Heart left ventricle (tissue), 16 donors: ENCODE measurements at places on chromosomes 4 and X. TPM values are rescaled to one million over a fixed set of nuclear protein-coding genes. Genes with fewer than 3 reads are reported as not detected.

DNA sequence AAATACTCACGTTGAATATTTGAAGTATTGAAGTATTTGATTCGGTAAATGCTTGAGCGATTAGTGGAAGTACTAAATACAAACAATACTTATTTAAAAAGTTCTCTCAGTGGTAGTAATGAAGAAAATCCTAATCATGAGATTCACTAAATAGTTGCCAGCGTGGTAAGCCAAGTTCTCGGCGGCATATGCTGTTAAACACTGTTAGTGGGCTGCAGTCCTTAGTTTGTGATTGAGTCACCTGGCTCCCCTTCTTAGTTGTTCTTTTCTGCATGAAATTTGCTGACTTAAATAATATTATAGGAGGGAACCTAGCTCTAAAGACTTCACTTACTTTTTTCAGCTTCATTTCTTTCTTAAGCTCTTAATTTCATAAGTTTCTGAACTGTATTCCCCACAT, 51.4 kb downstream of the STIM2 start:
- DNase-seq, result no peak

Gene MUC7
- polyA plus RNA-seq, result not detected

DNA sequence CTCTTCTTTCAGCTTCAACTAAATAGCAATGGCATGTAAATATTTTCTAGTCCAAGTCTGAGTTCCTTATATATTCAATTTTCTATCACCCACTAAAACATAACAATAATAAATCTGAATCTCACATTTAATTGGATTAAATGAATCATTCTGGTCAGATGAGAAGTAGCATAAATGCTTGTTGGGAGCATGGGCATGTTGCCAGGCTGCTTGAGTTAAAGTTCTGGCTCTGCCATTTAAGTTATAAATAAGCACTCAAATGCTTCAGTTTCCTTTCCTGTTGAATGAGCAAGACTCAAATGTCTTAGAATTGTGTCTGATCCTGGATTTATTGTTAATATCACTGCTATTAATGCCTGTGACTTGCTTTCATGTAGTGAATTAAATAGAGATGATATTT, 496.3 kb downstream of the STPG2 start:
- no peak for DNase-seq

DNA sequence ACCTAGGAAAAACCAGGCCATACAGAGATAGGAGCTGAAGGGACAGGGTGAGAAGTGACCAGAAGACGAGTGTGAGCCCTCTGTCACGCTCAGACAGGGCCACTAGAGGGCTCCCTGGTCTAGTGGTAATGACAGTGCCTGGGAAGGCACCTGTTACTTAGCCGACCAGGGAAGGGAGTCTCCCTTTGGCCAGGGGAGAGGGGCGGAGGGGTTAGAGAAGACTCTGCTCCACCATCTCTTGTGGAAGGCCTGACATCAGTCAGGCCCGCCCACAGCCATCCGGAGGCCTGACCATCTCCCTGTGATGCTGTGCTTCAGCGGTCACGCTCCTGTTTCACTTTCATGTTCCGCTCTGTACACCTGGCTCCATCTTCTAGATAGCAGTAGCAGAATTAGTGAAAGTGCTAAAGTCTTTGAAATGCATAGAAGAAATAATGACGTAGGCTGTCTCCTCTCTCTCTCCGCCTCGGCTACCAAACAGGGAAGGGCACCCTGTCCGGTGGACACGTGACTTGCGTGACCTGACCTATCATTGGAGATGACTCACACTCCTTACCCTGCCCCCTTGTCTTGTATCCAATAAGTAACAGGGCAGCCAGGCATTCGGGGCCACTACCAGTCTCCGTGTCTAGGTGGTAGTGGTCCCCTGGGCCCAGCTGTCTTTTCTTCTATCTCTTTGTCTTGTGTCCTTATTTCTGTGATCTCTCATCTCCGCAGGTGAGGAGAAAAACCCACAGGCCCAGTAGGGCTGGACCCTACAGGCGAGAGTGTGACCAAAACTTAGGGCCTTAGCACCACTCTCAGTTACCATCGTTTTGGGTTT, 26.7 kb downstream of the HTT-AS start:
- DNase-seq, result peak; percentile 75

DNA sequence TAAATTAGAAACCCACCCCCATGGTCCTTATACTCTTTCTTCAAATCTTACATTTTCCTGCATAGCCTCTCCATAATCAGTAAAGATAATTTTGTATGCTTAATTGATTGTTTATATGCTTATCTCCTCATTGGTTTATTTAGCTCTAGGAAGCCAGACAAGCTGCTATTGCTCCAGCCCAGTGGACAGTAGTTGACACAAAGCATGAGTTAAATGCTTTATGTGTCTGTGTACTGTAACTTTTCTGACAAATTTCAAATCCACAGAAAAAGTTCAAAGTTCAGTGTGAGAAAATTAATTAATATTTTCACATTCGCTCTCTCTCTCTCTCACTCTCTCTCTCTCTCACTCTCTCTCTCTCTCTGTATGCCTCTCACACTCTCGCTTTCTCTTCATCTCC, 181.7 kb downstream of the GABRB1 start:
- DNase-seq, result no peak

Gene HS3ST1
- 0.30 TPM for polyA plus RNA-seq

DNA sequence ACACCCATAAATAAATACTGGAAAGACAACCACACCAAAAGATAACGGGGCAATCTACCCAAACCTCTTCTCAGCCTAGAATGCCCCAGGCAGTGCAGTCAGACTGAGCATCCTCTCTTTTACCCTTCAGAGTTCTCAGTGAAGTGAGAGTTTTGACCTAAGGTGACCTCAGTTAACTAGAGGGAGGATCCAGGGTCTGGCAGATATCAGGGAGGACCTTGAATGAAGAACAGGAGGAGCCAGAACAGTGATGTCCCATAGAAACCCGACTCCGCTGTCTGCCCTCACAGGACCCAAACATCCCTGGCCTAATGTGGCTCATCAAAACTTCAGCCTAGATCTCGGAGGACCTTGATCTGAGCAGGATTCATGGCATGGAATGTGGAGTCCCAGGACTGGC, at the start of gene MAGEB3:
Gene MAGEB3, plus strand, starts transcription at position 263 of the 400 bp plus-strand sequence. CDS start 5,268 bp downstream, outside the sequence.
- DNase-seq, result no peak

DNA sequence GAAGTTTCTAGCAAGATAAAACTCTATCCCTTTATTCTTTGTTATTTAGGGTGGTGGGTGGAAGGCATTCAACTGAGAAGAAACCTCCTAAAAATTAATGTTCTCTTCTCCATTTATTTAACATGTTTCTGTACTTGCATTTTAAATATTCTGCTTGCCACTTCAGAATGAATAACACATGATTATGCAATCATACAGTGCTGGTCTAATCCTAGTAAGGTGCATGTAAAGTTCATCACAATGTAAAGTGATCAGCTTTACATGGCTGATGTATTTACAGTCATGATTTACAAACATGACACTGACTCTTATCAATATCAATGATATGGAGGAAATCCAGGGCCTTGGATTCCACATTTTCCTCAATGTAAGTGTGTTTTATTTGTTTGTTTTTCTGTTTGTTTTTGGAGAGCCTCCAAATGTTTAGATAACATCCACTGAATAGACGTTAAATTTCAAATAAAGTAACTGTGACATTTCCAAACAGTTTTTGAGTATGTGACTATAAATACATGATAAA, 342.1 kb upstream of the CTSO start:
- DNase-seq, result no peak

DNA sequence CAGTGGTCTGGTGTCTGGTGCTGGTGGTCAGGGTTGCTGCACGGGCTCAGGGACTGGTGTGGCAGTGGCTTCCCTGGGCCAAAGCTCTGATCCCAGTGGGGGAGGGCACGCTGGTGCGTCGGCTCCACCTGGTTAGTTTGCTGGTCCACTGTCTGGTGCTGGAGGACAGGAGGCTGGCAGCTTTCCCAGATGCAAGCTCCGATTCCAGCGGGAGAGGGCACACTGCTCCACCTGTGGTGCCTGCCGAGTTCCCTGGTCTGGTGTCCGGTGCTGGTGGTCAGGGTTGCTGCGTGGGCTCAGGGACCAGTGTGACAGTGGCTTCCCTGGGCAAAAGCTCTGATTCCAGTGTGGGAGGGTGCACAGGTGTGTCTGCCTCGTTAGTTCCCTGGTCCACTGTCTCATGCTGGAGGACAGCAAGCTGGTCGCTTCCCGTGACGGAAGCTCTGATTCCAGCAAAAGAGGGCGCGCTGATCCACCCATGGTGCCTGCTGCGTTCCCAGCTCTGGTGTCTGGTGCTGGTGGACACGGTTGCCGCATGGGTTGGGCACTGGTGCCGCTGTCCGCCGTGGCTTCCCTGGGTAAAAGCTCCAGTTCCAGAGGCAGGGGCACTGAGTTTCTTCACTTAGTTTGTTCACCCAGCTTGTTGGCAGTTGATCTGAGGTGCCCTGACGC, 5.8 kb downstream of the VMA21 start:
- DNase-seq, result no peak

GRCh38 chr4:166077782-166078181, 204.7 kb downstream of the TLL1 start:
- no peak for DNase-seq

GRCh38 chrX:24487571-24487970, 22.5 kb downstream of the PDK3 start:
- DNase-seq, result no peak

Gene PDE6B
- polyA plus RNA-seq, result 1.9 TPM

DNA sequence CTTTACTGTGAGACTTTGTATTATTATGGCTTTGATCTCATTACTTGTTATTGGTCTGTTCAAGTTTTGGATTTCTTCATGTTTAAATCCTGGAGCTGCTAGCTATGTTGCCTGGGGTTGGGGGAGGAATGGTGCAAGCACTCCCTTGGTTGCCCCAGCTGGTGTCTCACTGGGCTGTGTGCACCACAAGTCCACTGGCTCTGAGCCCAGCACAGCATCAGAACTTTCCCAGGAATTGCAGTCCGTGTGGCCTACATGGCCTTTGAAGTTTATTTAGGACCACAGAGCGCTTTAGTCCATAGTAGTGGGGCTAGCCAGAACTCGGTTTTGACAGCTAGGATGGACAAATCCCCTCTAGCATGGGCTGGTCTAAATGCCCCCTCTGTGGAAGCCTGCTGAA, 278.8 kb upstream of the RPS6KA3 start:
- no peak for DNase-seq

- DNase-seq, result no peak
Measured at GRCh38 chr4:180028682-180029081, 2214.5 kb upstream of the TENM3 start.

GRCh38 chr4:106355193-106355592, 13.4 kb downstream of the GIMD1 start:
- peak; percentile 34 for DNase-seq

Gene PWWP3B
- 2.0 TPM for polyA plus RNA-seq

Gene FGD1
- polyA plus RNA-seq, result 3.9 TPM

GRCh38 chr4:87853108-87853507, 20.3 kb downstream of the MEPE start:
- DNase-seq, result no peak

DNA sequence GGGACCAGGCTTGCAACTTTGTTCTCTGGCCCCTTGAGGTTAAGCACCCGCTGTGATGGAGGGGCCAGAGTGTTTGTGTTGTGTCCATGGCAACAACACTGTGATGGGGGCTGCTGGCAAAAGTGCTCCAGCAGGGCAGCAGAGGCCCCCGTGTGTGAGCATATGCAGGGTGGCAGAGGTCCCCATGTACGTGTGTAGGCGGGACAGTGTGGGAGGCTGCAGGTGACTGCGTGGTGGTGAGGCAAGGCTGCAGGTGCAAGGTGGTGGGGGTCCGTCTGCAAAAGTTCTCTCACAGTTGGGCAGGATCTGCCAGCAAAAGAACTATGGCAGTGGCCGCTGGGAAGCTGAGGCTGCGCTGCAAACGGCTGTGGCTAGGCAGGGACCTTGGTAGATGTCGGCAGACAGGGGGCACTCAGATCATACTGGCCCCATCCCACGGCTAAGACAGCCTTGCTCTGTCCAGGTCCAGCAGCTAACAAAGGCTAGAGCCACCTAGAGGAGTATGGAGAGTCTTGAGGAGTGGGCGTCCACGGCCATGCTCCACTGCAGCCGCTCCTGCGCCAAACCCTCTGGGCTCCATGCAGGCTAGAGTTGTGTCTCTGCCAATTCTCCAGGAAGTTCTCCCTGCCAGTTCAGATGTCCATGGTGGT, 46.8 kb upstream of the PASD1 start:
- no peak for DNase-seq

Gene GYPE
- 0.35 TPM for polyA plus RNA-seq

GRCh38 chrX:2572740-2573139, 72.0 kb upstream of the DHRSX start:
- no peak for DNase-seq

GRCh38 chr4:39626913-39627312, 11.8 kb downstream of the SMIM14 start:
- DNase-seq, result no peak

Gene GCNA
- polyA plus RNA-seq, result 2.0 TPM

DNA sequence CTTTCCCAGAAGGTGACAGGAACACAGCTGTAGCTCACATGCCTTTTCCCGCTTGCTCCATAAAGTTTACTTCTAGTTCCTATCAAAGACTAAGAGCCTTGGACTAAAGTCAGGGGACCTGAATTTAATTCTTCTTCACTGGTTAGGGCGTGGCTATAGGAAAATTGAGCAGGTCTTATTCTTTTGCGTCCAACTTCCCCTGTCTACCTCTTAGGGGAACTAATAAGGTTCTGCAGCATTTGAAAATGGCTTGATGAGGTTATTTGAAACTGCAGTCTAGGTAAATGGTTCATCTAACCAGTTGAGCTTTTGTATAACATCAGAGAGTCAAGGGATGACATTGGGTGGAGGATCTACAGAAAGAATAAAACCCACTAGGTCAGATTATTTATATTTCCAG, 2.6 kb downstream of the ARHGAP10 start:
- DNase-seq, result no peak

DNA sequence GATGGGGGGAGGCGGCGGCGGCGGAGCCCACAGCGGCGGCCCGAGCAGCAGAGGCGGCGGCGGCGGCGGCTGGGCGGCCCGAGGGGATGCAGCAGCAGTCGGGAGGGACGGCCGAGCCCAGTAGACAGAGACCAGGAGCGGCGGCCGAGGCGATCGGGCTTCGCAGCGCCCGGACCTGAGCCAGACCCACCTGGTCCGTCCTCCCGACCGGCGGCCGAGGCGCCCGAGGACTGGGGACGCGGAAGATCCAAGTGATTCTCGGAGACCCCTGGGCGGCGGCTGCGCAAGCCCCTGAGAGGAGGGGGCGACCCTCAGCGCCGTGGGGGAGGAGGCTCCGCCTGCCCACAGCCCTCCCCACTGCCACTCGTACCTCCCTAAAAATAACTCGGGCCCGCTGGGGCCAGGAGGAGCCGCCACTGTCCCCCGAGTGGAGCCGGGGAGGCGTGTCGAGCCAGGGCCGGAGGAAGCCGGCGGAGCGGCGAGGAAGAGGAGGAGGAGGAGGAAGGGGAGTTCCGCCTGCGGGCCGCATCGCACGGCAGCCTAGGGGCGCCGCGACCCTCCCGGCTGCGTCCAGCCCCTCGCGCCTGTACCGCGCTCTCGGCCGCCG, 608 bp downstream of the RAPGEF2 start:
- peak; percentile 85 for DNase-seq

DNA sequence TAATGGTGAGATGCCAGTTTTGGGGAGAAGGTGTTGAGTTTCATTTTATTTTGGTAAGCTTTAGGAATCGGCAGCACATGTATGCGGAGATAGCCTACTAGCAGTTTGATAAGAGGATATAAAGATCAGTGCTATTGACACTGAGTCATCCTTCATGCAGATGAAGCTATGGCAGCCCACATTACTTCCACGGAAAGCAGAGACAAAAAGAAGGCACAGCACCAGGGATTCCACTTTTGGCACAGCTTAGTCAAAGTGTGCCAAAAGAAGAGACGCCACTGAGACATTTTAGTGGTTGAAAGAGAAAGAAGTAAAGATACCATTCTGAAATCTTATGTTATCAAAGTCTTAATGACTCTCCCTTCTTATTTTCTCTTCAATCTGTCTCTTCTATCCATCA, 103.8 kb downstream of the GABRB1 start:
- no peak for DNase-seq

- no peak for DNase-seq
Measured at GRCh38 chr4:139658586-139659382, 6.8 kb upstream of the MGST2 start.
